ENCODE measurements at places on chromosomes 1 and 21.

DNA sequence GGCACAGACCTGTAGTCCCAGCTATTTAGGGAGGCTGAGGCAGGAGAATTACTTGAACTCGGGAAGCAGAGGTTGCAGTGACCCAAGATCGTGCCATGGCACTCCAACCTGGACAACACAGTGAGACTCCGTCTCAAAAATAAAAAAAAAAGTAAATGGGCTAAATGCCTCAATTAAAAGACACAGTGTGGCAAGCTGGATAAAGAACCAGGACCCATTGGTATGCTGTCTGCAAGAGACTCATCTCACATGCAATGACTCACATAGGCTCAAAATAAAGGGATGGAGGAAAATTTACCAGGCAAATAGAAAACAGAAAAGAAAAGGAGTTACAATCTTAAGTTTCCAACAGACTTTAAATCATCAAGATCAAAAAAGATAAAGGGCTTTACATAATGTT lies 40.3 kb downstream of the ACBD6 start:
- no peak for DNase-seq

GRCh38 chr1:74684301-74684700 lies 10.7 kb upstream of the ERICH3 start:
- DNase-seq: no peak

DNA sequence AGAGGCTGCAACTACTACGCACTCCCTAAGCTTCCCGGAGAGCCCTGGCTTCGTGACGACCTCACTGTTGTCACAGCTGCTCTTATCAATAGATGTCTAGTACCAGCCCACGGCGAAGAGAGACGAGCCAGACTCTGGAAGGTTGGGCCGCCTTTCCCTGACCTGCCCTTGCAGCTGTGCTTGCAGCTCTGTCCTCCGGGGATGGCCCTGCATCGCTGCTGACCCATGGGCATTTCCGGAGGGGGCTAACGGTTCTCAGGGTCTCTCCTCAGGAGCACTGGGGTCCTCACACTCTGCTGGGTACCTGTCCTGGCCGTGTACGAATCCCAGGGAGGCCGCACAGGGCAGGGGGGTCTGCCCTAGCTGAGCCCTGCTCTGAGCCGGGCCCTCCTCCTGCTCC lies 93.8 kb upstream of the COL6A1 start:
- no peak for DNase-seq

DNA sequence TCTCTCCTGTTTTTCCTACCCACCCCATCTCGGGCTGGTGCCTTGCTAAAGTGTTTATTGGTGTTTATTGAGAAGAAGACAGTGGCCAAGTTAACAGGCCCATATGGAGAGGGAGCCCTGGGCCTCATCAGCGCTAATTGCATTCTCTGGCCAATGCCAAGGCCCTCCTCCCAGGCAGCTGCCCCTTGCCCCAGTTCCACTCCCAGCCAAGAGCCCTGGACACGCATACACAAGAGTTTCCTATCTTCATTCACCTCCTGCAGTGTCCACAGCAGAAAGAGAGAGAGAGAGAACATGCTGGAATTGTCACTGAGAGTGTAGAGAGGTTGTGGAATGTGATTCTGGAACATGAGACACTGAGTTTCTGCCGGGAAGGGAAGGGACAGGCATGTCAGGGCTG lies 25.4 kb upstream of the VWA5B1 start:
- no peak for DNase-seq

- DNase-seq: no peak
These were observed 43.3 kb downstream of the POU2F1 start for GRCh38 chr1:167263819-167264464.

GRCh38 chr1:1899266-1899966 lies 8.5 kb upstream of the GNB1 start:
- DNase-seq: peak; percentile 52

- no peak for DNase-seq
These were observed 160.2 kb downstream of the HIVEP3 start for GRCh38 chr1:41758500-41758899.

GRCh38 chr1:241045659-241046058 lies 311.3 kb downstream of the RGS7 start:
- DNase-seq: no peak

DNA sequence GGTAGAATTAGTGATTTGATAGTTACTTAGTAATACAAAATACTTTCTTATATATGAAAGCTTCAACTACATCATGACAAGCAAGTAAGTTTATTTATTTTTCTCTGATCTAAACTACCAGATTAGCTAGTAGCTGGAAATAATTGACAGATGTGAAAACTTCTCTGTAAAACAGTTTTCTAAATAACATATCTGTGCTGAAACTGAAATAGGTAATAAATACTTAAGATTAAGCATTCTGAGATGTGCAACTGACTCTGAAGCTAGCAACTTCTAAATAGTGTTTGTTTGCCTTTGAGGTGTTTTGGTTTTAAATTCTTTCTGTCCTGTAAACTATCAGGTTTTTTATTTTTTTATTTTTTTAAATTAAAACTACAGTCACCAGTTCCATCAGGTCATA lies 18.5 kb upstream of the LHX8 start:
- DNase-seq: no peak

DNA sequence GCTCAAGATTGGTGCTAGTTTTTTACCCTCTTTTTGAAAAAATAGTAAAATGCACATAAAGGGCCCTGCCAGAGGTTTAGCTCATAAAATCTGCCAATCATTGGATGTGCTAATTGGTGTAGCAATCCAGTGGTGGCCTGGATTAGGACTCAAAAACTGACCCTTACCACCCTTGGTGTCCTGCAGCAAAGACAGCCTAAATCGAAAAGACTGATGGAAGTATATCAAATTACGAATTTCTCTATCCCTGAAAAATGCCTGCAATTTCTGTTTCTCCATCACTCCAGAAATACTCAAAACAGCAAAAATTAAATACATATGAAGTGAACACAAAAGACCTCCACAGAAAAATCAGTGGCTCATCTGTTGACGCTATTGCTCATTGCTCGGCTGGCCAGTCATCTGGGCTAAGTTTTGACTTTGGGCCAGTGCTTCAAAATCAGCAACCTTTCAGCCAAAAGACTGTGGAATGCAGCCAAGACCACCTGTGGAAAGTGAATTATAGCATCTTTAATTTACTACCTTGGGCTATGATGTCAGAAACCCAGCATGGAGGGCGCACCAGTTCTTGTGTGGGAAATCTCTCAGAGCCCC lies 30.0 kb downstream of the WLS start:
- no peak for DNase-seq
